ENCODE measurements at places on chromosomes 11 and 22.

- DNase-seq = peak; percentile 19
These were observed 849 bp upstream of the APOBEC3B start for GRCh38 chr22:38981005-38981991.

GRCh38 chr11:126189109-126189929, 22.1 kb downstream of the RPUSD4 start:
- no peak for DNase-seq

DNA sequence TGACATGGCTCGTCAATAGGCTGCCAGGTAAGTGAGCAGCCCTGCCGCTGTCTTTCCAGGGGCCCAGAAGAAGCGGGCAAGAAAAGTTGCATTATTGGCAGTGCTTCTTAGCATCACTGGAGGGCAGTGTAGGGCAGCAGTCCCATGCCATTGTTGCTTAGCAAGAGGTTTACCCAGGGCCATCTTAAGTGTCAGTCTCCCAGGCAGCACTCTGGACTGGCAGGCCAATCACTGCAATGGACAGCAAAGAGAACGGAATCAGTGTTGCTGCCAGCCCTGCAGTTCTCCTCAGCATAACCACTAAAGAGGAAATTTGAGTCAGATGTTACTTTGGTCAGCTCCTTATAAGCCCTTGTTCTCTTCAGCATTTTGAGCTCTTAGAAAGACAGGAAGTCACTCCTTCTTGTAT, 13.4 kb upstream of the GRK2 start:
- no peak for DNase-seq

- no peak for DNase-seq
These were observed 22.6 kb upstream of the OR56B1 start for GRCh38 chr11:5713695-5714094.

DNA sequence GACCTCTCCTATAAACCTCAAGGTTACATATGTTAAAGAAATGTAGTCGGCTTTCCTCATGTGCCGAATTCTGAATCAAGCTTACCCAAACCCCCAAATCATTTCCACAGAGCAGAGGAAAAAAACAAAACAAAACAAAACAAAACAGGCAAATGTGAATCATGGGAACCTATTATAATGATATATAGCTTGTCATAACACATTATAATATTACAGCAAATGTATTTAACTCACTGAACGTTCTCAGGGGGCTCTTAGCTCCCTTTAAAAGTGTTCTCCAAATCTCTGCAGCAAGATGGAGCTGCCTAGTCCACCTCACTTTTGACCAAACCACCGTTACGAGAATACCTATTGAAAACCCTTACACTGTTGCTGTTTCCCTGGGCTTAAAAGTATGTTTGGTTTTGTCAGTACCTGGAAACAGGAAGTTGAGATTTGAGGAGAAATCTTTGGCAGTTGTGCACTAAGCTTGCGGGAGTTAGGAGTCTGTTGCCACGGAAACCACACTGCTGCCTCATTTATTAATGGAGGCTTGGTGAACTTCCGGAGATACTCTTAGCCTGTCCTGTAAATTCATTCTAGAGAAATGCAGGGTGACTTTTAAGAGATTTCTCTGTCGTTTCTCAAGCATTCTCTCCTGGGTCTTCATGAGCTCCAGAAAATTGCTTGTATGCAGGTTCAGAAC, 167.0 kb upstream of the RASSF10 start:
- peak; percentile 70 for DNase-seq

DNA sequence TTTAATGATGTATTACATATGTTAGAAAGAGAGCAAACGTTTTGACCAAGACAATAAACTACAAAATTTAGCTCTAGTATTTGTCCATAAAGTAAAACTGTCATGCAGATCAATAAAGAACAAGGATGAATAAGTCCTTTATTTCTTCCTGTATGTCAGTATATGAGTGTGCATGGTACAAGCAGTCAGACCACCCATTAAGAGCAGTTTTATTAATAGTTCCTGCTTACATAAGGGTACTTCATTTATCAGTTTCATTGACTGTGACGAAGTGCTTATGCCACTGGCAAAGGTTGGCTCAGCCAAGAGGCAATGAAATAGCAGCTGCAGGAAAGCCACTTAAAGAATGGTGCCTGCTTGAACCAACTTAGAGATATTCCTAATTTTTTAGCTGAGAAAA, 913.0 kb upstream of the CNTN5 start:
- peak; percentile 96 for DNase-seq

DNA sequence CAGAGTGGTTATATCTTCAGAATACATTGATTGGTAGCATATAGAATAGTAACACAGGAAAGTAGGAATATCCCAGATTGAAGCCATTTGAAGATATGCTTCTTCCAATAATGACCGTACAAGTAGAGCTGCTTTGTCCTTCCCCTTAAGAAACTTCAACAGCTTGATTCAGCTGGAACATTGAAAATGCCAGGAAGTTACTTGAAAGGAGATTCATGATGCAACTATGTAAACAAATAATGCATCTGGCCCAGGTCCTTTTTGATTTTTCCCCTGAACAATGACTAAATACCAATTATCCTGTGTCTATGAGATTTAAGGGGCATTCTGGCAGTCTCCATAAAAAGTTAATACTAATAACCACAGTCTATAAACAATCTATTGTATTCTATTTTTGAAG, 3.0 kb downstream of the DKK3 start:
- DNase-seq = no peak
